ENCODE measurements at places on chromosomes 12 and 14.

DNA sequence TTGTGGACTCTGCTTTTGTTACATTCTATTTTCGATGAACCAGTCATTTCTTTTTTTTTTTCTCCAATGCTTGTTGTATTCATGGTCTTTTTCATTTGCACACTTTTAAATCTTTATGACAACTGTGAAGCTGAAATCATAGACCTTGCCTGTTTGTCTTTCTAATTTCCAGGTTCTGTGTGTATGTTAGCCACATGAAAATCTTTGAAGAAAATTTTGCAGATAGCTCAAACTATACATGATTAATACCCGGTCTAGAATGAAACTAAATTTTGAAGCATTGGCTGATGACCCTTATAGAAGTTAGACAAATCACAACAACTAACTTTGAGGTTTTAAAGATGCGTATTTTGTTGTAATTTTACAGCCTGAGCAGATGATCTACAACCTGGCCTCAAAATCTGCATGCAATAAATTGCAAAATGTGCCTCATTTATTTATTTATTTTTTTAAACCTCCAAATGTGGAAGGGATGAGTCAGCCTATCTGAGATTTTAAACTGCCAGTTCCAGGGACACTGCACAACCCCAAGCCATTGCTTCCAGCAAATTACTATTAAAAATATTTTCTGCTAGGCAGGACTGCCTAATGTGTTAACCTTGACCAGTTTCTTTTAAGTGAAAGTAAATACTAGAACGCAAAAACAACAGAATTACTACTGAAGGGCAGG is 96.3 kb upstream of the NAV3 start:
- DNase-seq = no peak

- no peak for DNase-seq
These were observed 54.7 kb upstream of the AMN1 start for GRCh38 chr12:31783556-31783955.

- no peak for DNase-seq
These were observed 165.1 kb downstream of the NUBPL start for GRCh38 chr14:31726337-31726736.

DNA sequence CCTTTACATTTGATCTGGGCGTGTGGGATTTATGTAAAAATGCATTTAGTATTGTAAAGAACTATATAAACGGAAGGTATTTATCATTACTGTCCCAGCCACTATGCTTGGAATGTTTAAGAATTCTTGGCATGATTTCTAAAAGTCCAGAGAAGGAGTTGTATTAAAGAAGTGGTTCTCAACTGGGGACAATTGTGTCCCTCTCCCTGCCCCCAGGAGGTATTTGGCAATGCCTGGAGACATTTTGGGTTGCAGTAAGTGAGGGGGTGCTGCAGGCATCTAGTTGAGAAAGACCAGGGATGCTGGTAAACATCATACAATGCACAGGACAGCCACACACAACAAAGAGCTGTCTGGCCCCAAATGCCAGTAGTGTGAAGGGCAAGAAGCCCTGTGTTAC is 7.2 kb downstream of the SLC38A1 start:
- DNase-seq = no peak

GRCh38 chr12:69466867-69467266 is 3.3 kb upstream of the FRS2 start:
- DNase-seq = no peak

DNA sequence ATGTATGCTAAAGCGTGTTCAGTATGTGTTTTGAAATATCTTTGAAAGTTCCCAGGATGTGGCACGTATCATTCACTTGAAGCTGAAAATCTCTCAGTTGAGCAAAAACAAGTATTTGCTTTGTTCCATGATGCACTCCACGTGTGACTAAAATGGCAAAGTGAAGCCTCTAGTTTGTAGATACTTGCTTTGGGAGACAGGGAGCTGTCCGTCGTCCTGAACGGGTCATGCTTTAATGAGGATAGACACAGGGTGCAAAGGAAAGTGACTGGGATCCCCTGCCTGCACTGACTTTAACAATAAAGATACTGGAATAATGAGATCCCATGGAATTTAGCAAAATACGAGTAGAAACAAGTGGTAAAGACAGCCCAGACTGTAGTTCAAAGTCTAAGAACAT is 991.4 kb downstream of the NRXN3 start:
- no peak for DNase-seq

DNA sequence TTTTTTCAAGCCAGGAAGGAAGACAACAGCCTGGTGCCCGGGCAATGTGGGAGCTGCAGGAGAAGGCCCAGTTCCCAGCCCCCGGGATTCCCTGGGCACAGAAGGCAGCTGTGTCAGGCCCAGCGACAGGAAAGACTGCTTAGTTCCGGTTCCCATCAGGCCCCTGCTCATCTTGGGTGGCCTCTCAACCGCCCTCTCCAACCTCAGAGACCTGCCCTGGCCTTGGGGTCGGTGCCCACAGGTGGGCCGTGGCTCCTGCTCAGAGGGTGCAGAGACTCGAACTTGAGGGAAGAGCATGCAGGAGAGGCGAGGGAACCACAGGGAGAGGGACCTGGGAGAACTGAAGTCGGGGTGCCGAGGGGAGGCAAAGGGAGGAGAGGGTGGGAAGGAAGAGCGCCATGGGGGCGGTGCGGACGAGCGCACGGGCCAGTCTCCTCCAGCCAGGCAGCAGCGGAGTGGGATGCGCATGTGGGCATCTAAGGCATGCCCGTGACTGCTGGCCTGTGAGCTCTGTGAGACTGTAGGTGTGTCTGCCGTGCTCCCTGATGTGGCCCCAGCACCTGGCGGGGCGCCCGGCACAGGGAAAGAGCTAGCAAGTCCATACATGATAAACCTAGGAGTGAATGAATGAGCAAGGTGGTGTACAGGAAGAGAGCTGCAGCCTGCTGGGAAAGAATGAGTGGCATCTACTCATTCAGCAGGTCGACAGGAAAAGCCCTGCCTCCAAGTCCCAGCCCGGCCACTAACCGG is 42.7 kb downstream of the SSH1 start:
- DNase-seq = no peak

- no peak for DNase-seq
These were observed 53.3 kb downstream of the IRAK3 start for GRCh38 chr12:66242311-66242710.

GRCh38 chr12:45938566-45938965 is 51.8 kb downstream of the SCAF11 start:
- no peak for DNase-seq

GRCh38 chr14:64549791-64550620 is at the start of gene PPP1R36:
Gene PPP1R36, plus strand, starts transcription at chr14:64549961. Its CDS starts 37 bp downstream, at chr14:64549998.
- DNase-seq = no peak

GRCh38 chr14:90644882-90645281 is 171.3 kb downstream of the TTC7B start:
- no peak for DNase-seq

DNA sequence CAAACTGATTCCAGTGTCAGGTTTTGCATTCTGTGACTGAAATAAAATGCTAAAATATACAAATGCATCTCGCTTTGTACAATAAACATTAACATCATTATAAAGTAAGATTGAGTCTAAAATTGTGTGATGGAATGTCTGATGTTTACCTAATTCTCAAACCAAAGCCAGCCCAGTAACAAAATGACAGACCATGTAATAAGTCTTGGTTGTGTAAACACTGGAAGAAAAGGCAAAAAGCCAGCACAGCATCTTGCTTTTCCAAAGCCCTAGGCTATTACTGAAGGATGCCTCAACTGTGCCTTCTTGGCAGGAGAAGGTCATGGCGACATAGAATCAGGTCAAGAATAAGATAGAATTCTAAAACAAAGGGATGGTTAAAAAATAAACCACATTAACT is 169.6 kb downstream of the EGLN3 start:
- no peak for DNase-seq

Measured in GDM1 (cell line).